NCI-H1105 (cell line): ENCODE measurements at places on chromosomes 3 and 15.

DNA sequence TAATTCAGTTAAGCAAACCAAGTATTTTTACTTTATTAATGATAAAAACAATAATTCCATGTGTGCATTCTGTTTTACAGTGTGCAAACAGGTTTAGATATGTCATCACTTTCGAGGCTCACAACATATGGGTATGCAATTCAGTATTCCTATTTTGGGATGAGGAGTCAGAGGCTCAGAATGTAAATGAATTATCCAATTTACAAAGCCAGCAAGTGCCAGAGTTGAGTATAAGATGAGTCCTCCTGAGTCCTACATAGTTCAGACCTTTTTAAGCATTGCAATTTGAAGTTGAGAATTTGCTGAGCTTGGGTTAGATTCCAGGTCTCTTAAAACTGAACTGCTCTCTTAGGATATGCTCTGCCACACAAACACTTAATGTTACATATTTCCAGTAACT is 424.2 kb upstream of the ROBO2 start:
- no peak for DNase-seq

- peak; percentile 74 for DNase-seq
These were observed 81.1 kb upstream of the MYZAP start for GRCh38 chr15:57510647-57511046.

DNA sequence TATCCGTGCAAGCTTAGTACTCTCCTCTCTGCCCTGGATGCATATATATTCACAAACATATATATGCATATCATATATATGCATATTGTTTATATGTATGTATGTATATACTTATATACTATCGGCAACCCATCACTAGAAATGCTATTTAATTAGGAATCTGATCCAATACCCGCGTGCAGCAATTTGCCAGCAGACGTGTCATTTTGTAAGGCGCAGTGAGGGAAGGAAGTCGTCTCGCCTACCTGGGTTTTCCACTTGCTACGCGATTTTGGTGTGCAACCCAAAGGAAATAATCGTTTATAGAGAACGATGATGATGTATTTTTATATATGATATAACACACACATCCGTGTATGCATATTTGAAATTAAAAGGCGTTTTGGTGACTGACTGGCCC is 5.6 kb upstream of the FEZF2 start:
- no peak for DNase-seq

DNA sequence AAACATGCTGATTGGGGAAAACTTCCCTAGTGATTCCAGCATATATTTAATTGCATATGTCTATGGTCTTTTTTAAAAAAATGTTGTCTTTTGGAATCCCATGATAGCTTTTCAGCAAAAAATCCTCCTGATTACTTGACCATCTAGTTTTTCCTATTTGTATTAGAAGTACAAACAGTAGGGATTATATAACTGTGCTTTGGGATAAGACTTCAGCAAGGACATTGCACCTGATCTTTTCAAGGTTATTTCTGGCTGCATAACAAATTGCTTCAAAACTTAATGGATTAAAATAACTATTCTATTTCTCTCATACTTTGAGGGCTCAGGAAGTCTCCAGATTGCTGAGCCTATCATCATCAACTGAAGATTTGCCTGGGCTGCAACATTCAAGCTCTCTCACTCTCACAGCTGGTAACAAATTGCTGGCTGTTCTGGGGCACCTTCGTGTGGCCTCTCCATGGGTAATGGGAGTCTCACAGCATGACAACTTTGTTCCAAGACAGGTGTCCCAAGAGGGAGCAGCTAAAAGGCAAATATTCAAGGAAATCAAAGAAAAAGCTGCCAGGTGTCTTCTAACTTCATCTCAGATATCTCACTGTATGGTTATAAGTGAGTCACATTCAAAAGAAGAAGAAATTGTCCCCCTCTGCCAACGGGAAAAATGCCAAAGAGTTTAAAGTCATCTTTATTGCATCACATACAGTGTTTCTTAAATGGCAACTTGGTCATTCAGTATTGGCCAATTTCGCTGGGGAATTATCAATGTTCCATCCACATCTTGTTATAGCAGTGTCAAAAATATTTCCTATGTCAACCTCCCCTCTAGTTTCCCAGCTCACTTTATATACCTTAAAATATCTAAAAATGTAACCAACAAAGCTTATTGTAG is 644.5 kb upstream of the GRM7 start:
- no peak for DNase-seq

GRCh38 chr15:63135281-63135680 is 13.6 kb downstream of the LACTB start:
- DNase-seq = no peak

- no peak for DNase-seq
These were observed 23.9 kb upstream of the XIRP1 start for GRCh38 chr3:39216176-39216790.

DNA sequence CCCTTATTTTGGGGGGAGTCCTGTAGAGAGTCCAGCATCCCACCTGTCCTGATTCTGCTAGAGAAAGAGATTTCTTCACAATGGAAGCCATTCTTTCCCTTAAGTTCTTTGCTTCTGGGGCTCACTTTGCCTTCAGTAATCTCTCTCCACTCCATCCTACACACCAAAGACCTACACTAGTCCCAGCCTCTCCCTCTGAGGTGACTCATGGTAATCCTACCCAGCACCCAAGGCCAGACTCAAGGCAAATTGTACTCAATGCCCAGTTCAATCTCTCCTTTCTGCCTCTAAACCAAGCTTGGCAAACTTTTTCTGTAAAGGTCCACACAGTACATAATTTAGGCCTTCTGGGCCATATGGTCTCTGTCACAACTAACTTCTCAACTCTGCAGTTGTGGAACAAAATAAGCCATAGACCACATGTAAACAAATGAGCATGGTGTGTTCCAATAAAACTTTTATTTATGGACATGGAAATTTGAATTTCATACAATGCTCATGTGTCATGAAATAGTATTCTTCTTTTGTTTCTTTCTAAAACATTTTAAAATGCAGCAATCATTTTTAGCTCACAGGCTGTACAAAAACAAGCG is 72.5 kb downstream of the MRPL46 start:
- no peak for DNase-seq

GRCh38 chr15:95431518-95431917 is 899.0 kb upstream of the NR2F2 start:
- no peak for DNase-seq

DNA sequence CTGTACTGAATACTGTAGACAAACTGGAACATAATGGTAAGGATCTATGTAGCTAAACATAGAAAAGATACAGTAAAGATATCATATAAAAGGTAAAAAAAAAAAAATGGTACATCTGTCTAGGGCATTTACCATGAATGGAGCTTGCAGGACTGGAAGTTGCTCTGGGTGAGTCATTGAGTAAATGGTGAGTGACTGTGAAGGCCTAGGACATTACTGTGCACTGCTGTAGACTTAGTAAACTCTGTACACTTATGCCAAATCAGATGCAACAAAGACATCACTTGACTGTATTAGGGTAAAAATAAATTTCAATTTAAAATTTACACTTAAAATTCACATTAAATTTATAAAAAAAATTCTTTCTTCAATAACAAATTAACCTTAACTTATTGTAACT is 281.3 kb upstream of the LMCD1 start:
- DNase-seq = no peak

GRCh38 chr3:132014105-132014504 is 20.7 kb downstream of the CPNE4 start:
- DNase-seq = no peak

GRCh38 chr3:106817706-106818105 is 559.5 kb upstream of the CCDC54 start:
- no peak for DNase-seq
